Stimulated activated CD8-positive, alpha-beta memory T cell treated with anti-CD3 and anti-CD28 coated beads, Interleukin-4, amount 100 ng/mL, for 48 hours (primary cell): ENCODE measurements at places on chromosomes 6 and 20.

DNA sequence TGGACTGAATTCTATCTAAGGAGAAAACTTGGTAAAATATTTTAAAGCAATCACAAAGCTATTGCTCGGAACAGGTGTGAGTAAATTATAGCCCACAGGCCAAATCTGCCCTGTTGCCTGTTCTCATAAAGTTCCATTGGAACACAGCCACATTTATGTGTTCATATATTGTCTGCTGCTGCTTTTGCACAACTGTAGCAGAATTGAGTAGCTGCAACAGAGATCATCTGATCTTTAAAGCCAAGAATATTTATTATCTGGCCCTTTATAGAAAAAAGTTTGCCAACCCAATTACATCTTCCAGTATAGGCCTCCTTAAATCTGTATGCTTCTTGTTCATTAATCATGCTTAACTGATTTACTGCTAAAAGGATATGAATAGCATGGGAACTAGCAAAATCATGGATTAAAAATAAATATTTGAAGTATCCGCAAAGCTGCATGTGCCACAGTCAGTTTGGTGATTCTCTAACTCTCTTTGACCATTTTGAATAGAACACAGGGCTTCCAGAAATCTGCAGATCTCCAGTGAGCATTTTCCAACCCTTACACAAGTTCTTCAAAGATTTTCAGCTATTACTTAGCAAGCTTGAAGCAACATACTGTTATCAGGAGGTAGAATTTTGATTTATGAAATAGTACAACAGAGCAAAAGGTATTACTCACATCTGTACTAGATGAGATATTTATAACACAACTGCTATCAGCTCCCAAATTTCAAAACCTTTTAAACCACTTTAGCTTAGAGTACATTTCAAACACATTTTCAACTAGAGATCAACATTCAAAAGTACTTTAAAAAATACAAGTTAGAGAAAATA is 312.6 kb upstream of the ID4 start:
- DNase-seq = no peak

GRCh38 chr6:147297663-147298316 is 93.6 kb downstream of the STXBP5 start:
- no peak for DNase-seq

DNA sequence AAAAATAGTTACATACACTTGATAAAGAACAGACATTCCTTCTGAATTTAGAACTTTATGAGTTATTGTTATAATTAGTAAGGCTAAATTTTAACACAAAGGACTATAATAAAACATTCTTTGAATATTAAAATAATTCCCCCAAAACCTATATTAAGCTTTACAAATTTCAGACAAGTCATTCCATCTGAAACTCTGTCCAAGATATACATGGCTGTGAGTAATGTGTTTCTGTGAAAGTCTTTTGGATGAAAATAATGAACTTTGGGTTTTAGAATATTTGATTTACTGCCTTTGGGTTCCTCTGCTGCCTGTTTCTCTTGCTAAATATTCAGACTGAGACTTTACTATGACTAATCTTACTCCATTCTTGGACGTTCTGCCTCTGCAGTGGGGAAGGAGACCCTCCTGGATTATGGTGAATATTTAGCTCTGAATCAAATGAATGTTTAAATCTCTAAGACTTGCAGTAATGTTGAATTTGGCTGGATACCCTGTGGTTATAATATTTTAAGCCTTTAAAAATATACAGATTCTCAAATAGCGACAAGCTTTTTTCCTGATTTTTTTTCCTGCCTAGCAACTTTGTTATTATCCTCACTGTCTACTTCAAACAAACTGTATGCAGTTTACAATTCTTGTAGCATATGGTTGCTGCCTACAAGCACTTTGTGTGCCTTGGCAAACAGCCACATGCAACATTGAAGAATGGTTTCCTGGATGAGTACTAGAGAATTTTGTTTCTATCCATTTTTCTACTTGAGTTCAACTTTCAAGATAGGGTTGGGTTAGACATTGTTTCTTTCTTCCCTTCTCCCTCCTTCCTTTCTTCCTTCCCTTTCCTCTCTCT is 51.4 kb downstream of the TXLNB start:
- no peak for DNase-seq

DNA sequence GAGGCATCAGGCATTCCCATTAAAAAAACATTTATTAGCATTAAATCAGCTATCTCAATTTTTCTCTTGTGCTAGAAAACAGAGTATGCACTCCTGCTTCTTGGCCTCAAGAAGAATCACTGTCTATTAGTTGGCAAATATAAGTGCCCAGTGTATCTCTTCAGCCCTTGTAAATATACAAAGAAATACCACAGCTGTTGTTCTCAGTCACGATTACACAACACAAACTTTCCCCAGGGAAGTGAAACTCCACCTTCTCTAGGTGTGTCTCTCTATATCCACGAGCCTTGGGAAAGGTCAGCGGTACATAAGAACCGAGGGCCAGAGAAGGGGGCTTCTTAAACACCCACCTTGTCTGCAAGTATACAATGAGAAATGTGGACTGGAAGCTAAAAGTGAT is 194.7 kb downstream of the PKHD1 start:
- no peak for DNase-seq

GRCh38 chr6:47992809-47993208 is 118.2 kb downstream of the PTCHD4 start:
- DNase-seq = no peak

DNA sequence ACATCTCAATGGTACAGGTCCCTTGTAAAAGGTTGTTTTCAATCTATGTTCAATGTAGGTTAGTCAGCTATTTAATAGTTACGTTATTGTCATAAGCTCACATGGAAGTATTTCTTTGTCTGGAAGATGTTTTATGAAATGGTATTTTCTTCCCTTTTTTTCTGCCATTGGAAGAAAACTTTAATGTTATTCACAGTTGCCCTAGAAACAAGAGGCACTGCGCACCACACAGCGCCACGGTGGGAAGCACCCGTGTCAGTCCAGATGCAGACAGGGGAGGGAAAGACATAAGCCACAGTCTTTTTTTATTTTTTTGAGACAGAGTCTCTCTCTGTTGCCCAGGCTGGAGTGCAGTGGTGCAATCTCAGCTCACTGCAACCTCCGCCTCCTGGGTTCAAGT is 82.1 kb downstream of the GCNT2 start:
- no peak for DNase-seq

- DNase-seq = no peak
Observed at GRCh38 chr6:75282706-75283105, 1.9 kb downstream of the TMEM30A start.

- DNase-seq = no peak
Observed at GRCh38 chr6:93366506-93366905, 52.9 kb downstream of the EPHA7 start.

DNA sequence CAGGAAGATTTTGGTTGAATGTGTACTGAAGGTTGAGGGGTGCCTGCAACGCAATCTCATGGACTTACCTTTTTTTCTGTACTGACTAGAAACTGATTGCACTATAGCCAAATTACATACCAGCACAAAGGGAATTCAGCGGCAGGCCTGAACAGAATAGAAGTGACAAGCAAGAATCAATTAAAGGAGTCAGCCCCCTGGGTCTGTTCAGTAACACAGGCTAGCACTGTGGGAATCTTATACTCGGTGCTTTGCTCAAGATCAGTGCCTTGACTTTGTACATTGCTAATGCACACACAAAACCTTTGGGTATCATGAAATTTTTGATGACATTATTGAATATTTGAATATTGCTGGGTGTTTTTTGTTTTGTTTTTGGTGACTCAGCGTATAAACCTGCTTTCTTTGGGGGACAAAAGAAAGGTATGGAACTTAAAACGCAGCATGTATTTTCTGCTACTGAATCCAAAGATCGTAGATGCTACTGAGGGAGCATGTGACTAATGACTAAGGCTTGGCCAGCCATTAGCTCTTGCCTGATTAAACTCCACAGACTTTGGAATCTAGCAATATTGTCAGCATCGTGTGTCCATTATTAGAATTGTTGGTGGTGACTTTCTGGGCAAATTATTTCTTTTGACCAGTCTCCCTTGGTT is 236.6 kb downstream of the ARID1B start:
- DNase-seq = no peak

GRCh38 chr6:45647341-45648261 is 269.9 kb upstream of the SUPT3H start:
- DNase-seq = no peak

GRCh38 chr6:108714101-108714765 is 134.0 kb upstream of the ARMC2 start:
- DNase-seq = no peak

DNA sequence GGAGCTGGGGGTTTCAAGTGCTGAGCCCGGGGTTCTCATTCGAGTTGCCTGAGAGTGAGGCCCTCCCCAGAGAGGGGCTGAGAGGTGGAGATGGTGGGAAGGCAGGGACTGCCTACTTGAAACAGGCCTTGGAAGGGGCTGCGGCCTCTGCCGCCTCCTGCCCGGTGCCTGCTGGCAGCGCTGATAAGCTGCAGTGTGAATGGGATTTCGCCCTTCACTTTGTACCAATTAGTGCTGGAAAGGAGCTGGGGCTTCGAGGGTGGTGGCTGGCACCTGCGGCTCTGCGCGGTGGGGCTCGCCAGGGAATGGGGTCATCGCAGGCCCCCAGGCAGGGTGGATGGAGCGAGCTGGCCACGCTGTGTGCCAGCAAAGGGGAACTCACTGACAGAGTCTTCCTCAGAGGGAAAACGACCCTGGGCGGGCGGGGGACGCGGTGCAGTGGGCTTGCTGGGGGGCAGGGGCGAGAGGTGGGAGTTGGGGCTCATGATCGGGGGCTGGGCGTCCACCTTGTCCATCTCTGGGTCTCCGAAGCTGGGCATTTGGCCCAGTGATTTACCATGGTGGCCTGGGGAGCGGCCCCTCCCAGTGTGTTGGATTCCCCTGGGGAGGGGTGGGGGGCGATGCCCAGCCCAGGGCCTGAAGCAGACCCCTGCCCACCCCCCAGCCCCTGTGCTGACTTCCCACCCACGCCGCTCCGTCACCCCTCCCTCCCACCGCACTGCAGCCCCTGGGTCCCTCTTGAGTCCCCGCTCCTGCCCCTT is 22.9 kb downstream of the COL20A1 start:
- DNase-seq = no peak

- DNase-seq = no peak
Observed at GRCh38 chr20:51313358-51313827, 229.1 kb downstream of the NFATC2 start.

DNA sequence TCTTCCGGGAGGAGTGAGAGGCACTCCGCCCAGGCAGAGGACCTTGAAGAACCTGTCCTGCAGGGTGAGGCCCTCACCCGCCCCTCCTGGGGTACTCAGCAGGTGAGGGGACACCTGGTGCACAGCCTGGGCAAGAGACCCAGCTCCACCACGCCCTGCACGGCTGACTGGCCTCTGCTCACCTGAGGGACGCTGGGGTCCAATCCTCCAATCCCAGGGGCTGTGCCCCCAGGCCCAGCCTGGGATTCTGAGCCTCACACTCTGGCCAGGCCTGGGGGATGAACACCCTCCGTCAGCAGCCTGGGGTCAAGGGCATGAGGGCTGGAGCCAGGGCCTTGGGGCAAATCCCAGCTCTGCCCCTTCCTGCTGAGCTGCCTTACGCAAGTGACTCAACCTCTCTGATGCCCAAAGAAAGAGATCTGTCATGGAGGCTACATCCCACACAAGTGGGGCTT is 149.9 kb upstream of the PTPN1 start:
- DNase-seq = no peak

GRCh38 chr6:149194820-149195558 is 122.5 kb upstream of the TAB2 start:
- DNase-seq = no peak

GRCh38 chr20:47957135-47957534 is 171.9 kb upstream of the SULF2 start:
- no peak for DNase-seq

DNA sequence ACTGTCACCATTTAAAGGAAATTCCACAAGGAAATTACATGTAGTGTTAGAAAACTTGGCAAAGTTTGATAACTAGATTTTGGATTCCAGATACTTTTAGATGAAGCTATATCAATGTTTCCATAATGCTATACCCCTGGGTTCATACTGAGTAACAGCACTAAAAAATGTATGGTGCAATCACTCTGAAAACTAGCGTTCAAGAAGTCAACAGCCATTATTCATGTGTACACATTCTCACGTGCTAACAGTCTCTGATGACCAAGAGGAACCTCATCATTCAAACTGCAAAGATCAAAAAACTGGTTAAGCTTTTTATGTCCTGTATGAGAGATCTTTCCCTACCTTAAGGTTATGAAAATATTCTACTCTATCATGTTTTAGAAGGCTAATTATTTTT is 197.6 kb downstream of the GMDS start:
- no peak for DNase-seq

GRCh38 chr20:10167040-10167439 is 51.6 kb upstream of the SNAP25 start:
- no peak for DNase-seq

DNA sequence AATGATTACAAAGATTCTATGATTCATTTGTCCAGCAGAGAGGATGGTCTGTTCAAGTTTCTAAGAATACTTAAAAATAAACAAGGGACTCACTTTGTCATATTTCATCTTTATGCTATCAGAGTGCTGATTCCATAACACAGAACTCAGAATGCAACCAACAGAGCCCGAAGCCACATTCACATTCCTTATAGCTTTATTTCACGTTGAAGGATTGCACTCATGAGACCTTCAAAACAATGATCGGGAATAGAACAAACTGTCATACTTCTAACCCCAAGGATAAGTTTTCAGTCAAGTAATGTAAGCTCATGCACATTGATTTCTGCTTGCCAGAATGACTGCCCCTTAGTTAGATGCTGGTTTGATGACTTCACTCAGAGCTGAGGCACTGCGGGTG is 25.2 kb downstream of the FNDC1 start:
- no peak for DNase-seq
